Stimulated activated CD8-positive, alpha-beta memory T cell treated with anti-CD3 and anti-CD28 coated beads, Interleukin-4, amount 100 ng/mL, for 4 hours (primary cell): ENCODE measurements at places on chromosomes 4 and X.

GRCh38 chrX:135737366-135738071, 24.1 kb downstream of the CT45A1 start:
- DNase-seq = no peak

- DNase-seq = no peak
Observed at GRCh38 chr4:55435141-55435841, 39.5 kb downstream of the TMEM165 start.

GRCh38 chr4:181008164-181008563, 1235.0 kb upstream of the TENM3 start:
- no peak for DNase-seq

DNA sequence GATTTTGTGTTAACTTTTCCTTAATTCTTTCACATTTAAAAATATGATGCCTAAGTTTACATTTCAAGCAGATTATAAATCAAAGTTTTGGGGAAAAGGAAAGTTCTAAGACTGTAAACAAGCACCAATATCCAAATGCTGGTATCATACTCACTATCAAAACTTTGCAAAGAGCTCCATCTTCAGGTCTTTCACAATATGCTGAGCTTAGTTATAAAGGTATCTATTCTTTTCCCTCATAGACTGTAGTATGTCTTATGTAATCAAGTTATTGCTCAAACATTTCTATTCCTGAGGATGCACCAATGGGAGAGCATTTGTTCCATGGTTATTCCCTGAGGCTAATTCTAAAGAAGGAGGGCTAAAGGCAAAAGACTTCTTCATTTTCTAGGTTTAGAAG, 207.9 kb upstream of the FAM241A start:
- DNase-seq = no peak

DNA sequence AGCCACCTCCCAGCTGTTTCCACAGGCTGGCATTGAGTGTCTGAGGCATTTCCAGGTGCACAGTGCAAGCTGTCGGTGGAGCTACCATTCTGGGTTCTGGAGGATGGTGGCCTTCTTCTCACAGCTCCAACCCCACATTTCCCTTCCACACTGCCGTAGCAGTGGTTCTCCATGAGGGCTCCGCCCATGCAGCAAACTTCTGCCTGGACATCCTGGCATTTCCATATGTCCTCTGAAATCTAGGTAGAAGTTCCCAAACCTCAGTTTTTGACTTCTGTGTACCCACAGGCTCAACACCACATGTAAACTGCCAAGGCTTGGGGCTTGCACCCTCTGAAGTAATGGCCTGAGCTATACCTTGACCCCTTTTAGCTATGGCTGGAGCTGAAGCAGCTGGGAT, 10.3 kb upstream of the FRMPD4 start:
- no peak for DNase-seq

DNA sequence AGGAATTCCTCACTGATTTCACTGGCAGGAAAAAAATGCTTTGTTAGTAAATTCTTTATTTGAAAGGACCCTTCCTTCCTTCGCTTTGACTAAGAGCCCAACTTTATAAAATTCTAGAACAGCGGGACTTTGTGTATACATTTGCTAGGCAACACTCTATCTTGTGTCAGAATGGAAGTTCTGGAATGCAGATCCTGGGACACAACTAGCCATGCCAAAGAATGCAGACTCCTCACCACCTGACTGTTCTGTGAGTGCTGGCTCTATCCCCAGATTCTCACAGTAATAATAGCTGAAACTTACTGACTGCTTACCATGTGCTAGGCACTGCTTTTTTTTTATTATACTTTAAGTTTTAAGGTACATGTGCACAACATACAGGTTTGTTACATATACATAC, 73.3 kb upstream of the ZDHHC15 start:
- no peak for DNase-seq

- DNase-seq = no peak
Observed at GRCh38 chrX:82703551-82703950, 804.5 kb upstream of the POU3F4 start.

DNA sequence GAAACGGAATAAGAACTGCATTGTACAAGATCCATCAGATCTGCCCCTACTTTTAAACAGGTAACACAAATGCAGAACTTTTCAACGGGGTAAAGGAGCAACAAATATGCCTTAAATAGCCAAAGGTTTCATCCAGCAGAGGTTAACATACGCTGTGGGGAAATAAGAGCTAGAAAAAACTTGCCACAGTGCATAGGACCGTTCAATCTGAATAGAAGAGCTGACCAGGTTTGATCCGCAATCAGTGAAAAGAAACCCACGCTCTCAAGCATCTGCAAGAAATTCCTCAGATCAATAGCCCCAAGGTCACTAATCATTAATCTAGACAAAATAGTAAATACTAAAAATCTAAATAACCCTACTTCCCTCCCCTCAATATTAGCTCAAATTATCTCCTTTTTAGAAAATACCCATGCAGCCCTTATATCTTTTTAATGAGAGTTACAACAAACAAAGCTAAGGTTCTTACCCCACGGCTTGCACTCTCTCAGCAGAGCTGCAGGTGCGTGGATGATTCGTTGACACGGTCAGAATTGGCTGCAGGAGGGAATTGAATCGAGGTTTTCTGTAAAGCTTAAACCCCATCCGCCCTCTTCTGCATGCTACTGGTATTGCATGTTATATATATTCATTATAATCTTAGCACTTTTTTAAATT, at the start of gene TLR10:
Gene TLR10 (minus strand): TSS at position 539 of the 657 bp plus-strand sequence. CDS start 7,400 bp downstream, outside the sequence.
- DNase-seq = no peak

DNA sequence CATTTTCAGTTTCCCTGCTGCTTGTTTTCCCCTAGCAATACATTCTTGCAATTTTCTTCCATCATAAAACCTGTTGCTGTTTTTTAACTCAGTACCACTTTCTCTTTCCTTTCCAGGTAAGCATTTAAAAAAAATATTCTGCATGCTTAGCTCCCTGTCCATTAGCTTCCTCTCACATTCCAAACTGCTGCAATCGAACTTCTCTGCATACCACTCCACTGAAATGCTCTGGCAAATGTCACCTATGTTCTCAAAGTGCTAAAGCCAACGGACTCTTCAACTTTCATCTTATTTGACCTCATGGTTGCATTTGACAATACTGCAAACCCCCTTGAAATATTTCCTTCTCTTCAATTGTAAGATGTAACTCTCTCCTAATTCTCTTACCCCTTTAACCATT, 192.7 kb downstream of the ANAPC10 start:
- DNase-seq = no peak

DNA sequence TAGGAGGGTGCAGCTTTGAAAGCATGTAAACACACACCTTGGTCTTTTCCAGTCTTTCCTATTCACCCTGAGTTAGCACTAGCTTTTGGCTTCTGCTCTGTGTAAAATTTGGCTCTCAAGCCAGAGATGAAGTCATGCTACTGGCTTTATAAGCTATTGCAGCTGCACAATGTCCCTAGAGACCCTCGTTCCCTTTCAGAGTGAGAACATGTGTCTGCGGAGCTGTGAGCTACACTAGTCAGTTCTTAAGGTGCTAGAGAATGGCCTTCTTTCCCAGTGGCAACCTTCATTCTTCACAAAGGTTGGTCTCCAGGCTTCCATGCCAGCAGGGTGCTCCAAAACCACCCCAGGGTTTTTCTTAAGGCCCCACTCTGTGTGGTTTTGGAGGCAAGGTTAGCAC, 199.1 kb downstream of the SPATA18 start:
- DNase-seq = no peak

GRCh38 chrX:101745046-101745445, 85.4 kb upstream of the ARMCX2 start:
- DNase-seq = no peak

GRCh38 chr4:130722361-130722760, 1626.4 kb downstream of the C4orf33 start:
- no peak for DNase-seq

DNA sequence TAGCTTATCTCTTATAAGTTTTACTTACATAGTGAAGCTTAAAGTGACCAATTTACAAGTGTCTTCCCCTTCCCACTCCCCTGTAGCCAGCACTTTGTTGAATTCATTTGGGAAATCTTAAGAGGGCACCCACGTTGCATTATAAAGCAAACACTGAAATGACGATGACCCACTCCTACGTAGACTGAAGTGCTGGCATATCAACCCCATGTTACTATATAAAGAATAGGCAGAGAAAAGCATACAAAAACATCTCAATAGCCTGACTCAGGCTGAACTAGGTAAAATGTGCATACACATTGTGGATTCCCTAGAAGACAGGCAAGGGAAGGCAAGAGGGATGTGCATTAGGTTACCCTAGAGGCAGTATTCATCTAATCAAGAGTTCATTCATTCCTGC, 313.4 kb downstream of the TENM3 start:
- no peak for DNase-seq

- no peak for DNase-seq
Observed at GRCh38 chr4:114028071-114028470, 48.6 kb upstream of the ARSJ start.

- DNase-seq = no peak
Observed at GRCh38 chr4:125573368-125573767, 258.6 kb downstream of the FAT4 start.

GRCh38 chr4:16018061-16018676, 55.2 kb upstream of the FGFBP2 start:
- no peak for DNase-seq

- no peak for DNase-seq
Observed at GRCh38 chr4:122978109-122978508, 55.7 kb upstream of the NUDT6 start.

DNA sequence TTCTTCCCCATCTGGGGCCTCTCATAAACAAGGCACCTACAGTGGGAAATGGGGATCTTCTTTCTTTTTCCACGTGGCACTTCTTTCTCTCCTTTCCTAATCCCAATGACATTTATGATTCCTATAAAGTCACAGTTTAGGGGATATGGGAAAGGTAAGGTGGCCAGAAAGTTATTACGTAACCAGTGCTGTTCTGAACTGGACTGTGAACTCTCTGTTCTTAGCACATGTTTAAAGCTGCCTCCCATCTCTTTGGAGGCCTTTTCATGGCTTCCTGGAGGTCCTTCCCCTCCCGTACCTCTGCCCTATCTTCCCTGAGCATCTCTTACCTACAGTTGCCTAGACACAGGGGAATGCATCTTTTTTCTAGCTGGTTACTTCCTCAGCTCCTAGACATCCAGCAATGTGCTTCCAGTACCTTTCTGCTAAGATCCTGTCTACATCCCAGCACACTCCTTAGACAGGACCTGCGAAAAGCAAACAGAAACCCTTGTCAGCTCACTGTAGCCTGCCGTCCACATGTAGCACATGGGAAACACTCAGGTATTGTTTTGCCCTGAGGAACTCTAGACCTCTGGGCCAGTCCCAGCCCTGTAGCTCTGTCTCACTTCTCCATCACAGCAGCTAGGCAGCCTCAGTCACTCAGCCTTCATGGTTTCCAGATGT, 195.4 kb downstream of the NWD2 start:
- DNase-seq = no peak

GRCh38 chr4:86557526-86557925, 36.6 kb upstream of the PTPN13 start:
- no peak for DNase-seq

- no peak for DNase-seq
Observed at GRCh38 chr4:139443661-139444060, 10.3 kb upstream of the RAB33B start.

DNA sequence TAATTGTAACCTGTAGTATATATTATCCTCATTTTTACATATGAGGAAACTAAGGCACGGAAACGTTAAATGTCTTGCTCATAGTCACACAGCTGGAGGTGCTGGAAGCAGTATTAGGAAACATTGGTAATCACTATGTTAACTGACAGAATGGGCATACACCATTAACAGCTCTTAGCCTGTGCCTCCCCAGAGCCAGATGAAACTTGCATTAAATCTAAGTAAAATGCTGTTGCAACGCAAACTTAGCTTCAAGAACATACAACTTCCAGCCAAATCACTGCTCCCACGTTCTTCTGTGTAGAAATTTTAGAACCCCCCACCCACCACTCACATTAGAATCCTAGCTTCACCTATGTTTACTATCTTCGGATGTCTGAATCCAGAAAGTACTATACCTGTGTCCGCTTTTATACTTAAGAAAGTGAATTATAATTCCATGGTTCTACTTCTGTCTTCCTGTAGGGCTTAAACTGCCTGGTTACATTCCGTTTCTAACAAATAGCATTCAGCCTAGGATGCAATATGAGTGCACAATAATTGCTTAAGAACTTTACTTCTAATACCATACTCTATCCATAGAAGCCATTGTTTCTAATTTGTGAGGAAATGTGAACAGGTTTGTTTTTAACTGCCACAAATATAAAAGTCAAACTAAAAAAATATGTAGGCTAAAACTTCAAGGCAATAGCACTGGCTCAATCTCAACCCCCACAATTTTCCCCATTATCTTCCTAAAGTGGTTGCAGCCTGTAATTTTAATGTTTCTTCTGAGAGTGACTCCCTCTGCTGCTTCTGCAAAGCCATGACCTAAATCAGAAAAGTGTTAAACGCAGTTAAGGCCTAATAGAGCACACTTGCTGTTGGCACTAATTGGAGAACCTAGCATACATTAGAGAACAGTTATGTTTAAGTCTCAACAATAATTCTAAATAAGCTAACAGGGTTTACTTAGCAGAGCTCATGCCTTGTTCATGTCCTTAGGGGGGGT, 4.4 kb downstream of the UNC5C start:
- DNase-seq = no peak

- no peak for DNase-seq
Observed at GRCh38 chr4:39698424-39699009, 581 bp downstream of the UBE2K start.

DNA sequence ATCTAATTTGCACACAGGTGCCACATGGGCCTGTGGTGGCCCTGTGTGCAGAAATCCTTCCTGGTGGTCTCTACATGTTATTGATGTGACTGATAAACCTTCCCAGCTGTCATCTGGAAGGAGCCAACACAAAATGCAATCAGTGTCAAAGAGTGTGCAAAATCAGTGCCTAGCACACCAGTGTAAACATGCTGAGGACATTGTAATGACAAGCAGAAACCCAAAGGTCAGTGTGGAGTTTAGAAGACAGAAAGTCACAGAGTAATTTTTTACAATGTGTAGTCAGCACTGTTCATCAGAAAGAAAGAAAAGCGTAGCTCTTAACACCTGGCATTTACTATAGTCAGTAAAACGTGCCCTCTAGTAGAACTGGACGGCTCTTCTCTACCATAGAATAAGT, 50.3 kb downstream of the PHKA2 start:
- no peak for DNase-seq

GRCh38 chrX:21745756-21746155, 12.2 kb downstream of the SMPX start:
- DNase-seq = no peak
